Natural killer cell (primary cell): ENCODE measurements at places on chromosomes 5 and 9. TPM values are rescaled to one million over a fixed set of nuclear protein-coding genes. Genes with fewer than 3 reads are reported as not detected.

GRCh38 chr9:120985819-120986222 lies 59.2 kb upstream of the TRAF1 start:
- no peak for DNase-seq

DNA sequence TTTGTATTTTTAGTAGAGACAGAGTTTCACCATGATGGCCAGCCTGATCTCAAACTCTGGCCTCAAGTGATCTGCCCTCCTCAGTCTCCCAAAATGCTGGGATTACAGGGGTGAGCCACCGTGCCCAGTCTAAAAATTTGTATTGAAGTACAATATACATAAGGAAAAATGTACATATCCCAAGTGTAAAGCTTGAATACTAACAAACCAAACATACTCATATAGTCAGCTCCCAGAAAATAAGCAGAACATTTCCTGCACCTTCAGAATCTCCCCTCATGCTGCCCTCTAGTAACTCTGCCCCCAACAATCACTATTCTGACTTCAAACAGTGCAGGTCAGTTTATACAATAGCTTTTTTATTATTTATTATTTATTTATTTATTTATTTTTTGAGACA lies 1.6 kb upstream of the NOL6 start:
- DNase-seq: peak; percentile 5

GRCh38 chr9:131589124-131589711 lies 43.9 kb downstream of the PRRT1B start:
- DNase-seq: no peak

GRCh38 chr5:128984480-128984879 lies 19.2 kb downstream of the SLC27A6 start:
- DNase-seq: no peak

DNA sequence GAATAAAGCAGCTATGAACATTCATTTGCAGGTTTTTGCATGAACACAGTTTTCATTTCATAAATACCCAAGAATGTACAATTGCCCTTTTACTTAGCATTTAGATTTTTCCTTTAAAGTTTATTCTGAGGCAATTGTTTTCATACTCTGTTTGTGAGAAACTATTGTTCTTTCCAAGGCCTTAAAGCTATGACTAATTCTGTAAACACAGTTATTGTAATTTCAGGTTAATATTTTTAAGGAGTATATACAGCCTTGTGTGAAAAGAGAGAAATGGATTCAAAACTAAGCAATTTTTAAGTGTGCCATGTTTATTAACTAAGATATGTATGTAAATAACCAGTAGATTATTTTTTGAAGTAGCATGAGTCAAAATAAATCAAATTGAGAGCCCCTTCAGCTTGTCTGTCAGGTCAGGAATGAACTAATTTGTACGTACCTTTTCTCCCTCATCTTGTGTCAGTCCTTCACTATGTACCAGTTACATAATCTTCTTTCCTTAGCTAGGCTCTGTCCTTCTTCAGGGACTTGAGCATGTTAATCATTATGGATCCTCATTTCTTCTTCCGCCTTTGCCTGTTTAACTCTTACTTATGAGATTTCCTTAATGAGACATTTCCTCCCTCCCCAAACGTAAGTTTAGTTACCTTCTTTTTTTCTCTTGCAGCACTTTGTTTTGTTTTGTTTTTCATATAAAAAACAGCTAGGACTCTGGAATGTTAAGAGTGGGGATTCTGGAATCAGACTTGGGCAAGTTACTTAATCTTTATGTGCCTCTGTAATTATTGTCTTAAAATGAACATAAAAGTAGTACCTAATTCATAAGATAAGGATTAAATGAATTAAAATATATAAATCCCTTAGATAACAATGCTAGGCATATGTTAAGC lies 63.6 kb downstream of the NIPBL start:
- no peak for DNase-seq

GRCh38 chr5:65305913-65306312 lies 175.8 kb downstream of the ADAMTS6 start:
- DNase-seq: no peak

- no peak for DNase-seq
Measured at GRCh38 chr9:295576-295975, 80.9 kb downstream of the DOCK8 start.

- DNase-seq: peak; percentile 10
Measured at GRCh38 chr5:154087260-154087659, 48.5 kb downstream of the MFAP3 start.

DNA sequence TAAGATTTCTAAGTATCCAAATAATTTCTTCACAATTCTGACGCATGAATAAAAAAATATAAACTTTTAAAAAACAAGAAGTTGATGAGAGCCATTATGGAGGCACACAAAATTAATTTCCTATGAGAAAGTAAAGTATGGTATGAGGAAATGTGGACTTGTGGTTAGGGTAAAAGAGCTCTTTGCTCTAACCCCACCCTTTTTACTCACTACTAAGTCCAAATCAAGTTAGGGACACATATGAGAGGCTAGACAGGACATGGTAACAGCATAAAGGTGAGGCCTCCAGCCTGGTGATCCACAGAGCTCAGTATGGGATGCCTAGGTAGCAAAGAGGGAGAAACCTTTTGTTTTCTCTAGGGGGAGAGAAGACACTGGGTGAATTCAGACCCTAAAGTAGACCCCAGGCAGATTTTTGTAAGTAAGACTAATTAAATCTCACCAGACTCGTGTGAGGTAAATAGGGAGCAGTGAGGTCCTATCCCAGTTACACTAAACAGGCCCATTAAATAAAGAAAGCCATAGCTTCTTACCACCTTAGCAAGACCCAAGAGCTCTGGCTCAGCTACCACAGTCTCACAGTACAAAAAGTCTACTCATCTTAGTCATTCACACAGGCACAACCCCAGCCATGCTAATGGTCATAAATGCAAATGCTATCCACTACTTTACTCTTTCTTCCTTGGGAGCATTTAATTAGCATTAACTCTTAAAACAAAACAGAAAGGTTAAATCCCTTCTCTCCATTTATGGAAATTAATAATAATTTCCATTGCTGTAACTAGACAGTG lies 42.6 kb downstream of the MLLT3 start:
- no peak for DNase-seq

- DNase-seq: no peak
Measured at GRCh38 chr9:29701559-29701958, 2128.3 kb upstream of the C9orf72 start.

- peak; percentile 58 for DNase-seq
Measured at GRCh38 chr5:55407059-55407684, 99.4 kb downstream of the MTREX start.

Gene HACD4
- 14.0 TPM for total RNA-seq

- no peak for DNase-seq
Measured at GRCh38 chr9:93572221-93572620, 4.2 kb upstream of the PHF2 start.

DNA sequence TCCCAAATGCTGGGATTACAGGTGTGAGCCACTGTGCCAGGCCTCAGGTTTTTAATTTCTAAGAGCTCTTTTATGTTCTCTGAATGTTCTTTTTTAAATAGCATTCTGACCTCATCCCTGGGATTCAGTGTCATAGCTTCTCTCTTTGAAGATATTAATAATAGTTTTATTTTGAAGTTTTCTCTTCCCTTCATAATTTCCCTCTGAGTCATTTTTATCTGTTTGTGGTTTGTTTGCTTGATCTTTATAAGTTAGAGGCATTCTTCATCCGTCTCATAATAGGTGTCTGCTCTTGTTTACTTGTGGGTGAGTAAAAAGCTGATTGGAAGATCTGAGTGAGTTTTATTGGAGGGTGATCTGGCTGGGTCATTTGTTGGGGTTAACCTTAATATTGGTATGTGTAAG lies 12.5 kb upstream of the MAMDC2 start:
- DNase-seq: no peak

GRCh38 chr9:136238342-136238732 lies 7.3 kb downstream of the QSOX2 start:
- DNase-seq: no peak

DNA sequence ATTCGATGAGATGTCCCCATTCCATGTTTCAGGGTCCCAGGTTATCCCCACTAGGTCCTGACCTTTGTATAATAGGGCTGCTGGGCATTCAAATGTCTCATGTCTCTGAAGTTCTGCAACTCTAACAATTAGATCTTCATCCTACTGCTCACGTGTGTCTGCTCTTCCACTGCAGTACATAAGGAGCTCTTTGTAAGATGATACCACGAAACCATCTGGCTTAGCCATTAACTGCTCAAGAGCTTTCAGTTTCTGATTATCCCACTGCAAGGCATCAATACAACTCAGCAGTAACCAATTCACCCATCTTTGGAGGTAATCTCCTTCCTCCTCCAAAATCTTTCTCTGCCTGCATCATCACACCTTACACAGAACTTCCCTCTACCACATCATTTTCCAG lies 49.9 kb upstream of the PPP2CA start:
- no peak for DNase-seq

DNA sequence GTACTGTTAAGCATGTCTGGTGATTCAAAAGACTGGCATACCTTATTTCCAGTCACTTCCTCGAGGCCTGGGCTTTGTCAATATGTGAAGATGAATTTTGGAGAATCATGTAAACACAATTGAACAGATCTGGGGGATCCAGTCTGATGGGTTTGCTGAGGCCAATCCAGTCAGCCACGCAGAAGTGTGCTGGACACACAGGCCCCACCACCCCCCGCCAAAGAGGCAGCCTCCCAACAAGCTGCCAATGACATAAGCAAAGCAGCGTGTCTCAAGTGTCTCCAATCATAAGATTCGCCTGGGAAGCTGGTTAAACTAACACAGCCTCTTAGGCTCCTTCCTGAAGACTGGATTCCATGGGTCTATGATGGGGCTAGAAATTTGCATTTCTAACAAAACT lies 192.9 kb upstream of the KLF9 start:
- no peak for DNase-seq

DNA sequence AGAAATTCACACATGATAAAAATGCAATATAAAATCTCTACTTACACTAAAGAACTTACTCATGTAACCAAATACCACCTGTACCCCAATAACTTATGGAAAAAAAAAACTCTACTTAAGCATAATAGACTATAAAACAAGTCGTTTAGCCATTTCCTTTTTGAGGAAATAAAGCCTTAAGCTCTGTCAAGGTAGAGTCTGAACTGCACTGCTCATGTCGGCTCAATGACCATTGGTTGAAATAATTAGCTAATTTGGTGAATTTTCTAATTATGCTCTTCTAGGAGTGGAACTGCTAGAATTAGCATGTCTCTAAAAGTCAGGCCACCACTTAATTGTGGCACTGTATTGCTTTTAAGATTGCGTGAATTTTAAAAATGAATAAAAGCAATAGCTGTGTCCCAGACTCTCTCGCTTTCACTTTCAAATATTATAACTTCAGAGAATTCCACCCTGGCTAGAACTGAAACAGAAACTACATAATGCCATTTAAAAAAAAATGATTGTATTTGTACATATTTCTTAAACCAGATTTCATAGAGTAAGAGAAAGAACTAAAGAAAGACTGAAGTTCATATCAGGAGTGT lies 113.0 kb upstream of the PCA3 start:
- no peak for DNase-seq

GRCh38 chr5:159071382-159071781 lies 28.3 kb downstream of the EBF1 start:
- DNase-seq: no peak

DNA sequence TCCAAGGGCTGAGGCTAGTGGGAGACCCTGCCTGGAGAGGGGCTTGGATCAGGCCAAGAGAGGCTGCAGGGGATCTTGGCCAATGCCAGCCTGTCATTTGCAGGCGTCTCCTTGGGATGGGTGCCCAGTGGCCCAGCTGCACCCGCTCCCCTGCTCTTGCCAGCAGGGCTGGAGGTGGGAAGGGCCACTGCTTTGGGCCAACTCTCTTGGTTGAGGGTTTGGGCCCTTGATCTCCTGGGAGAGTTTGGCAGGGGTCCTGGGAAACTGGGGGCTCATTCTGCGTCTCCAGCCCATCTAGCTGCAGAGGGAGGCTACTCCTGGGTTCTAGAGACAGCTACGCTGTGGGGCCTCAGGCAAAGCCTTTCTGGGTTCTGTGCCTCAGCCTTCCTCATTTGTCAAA lies 10.5 kb downstream of the PSD2 start:
- DNase-seq: no peak

Gene SMIM27
- total RNA-seq: 22.8 TPM

- no peak for DNase-seq
Measured at GRCh38 chr5:150121448-150122157, 34.0 kb downstream of the PDGFRB start.

DNA sequence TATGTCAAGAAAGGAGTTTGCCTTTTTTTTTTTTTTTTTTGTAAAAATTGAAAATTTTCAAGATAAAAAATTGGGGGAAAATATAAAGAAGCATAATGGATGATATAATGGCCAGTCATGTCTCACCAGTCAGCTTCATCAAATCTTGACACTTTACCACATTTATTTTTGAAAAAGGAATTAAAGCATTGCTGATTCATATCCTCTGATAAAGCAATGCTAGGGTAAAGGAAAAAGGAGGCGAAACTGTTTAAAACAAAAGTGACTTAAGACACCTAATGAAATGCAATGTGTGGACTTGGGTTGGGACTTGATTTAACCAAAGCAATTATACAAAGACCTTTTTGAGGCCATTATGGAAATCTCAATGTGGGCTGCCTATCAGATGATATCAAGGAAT lies 208.5 kb downstream of the ARHGAP26 start:
- no peak for DNase-seq

Gene PHYHD1
- total RNA-seq: 6.0 TPM

- no peak for DNase-seq
Measured at GRCh38 chr5:122967625-122968024, 68.9 kb downstream of the PPIC start.

GRCh38 chr9:107710546-107710945 lies 221.0 kb upstream of the KLF4 start:
- DNase-seq: no peak

- DNase-seq: no peak
Measured at GRCh38 chr9:135345775-135346433, 133.7 kb upstream of the PPP1R26 start.

DNA sequence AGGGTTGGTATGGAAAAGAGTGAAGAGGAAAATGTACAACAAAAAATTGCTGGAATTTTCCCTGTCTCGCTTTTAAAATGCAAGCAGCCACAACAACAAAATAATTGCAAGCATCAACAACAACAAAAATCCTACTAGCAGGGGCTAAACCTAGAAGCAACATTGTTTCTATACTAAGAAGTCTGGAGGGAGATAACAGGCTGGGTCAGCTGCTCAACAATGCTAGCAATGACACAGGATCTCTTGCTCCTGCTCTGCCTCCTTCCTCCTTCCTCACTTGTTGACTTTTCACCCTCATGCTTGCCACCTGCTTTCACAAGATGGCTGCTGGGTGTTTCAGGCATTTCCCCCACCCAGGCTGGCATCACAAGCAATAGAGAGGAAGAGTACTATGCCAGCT lies 7.6 kb upstream of the AOPEP start:
- no peak for DNase-seq

GRCh38 chr9:18865542-18865941 lies 167.5 kb downstream of the SAXO1 start:
- no peak for DNase-seq

- no peak for DNase-seq
Measured at GRCh38 chr9:25548847-25549246, 129.4 kb downstream of the TUSC1 start.

Gene SLC45A2
- not detected for total RNA-seq
